Foreskin fibroblast (primary cell): ENCODE measurements at places on chromosomes 7 and 10.

DNA sequence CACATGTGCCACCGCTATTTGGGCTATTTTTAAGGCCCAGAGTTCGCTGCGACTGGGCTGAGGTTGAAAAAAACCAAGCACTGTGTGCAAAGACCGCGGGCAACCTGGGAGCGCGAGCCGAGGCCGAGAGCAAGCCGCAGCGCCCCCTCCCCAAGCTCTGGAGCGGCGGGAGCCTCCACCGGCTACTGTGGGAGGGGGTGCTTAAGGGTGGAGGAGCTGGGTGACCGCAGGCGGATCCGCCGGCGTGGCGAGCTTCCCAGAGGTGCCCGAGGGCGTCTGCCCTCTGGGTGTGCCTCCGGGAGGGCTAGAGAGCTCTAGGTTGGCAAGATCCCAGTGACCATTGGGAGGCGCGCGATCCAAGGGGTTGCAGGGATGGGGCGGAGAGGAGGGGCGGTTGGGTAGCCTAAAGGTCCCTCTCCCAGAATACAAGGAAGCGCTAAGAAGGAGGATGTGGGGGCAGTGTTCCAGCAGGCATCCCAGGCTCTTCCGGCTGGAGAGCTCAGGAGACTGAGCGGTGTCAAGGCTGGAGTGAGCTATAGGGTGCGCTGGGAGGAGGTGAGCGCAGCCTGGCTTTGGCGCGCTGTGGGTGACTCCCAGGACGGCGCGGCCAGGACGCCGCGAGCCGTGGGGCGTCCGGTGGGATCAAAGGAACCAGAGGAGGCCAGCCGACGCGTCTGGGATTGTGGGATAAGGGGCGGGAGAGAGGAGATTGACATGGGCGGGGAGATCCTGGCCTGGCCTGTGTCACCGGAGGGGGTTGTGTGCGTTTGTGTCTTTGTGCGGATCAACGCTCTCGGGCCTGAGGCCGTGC is 8.0 kb downstream of the DLX5 start:
- no peak for DNase-seq

DNA sequence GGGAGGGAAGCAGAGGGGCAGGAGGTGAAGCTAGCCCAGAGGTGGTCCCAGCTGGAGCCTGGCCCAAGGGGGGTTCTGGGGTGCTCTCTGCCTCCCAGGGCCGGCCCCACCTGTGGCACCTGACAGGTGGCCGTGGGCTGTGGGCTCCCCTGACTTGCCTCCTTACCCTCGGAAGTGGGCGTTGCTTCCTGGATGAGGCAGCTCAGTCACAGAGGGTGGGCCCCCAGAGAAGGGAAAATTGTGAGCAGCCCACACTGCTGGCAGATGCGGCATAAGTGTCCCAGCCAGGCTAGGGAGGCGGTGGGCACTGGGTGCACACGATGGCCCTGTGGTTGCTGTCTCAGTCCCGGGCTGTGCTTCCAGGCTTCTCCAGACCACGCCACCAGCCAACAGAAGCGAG is 118.9 kb downstream of the LRRC18 start:
- no peak for DNase-seq

DNA sequence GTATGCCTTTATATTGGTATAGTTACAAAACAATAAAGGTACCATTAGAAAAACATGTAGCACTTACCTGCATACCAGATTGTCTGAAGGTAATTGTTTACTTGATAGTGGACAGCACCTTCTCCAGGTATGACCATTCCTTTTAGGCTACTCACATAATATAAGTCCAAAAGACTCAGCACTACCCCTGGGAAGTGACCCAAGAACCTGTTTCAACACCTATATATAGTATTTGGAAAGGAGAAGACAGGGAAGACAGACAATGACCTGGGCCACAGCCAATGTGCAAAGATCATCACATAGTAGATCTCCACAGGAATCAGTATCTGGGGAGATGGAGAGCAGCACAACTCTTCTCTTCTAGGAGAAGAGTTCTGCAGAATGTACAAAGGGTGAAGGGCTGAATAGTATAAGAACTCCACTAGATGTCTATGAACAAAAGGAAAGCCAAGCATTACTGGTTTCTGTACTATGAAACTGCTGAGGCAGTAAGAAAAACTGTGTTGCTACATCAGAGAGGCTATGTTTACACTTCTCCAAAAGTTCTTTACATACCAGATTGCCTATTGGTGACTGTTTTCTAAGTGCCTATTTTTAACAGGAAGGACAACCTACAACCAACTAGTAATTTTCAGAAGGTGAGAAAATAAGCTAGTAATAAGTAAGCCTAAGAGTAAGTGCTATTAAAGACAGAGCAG is 159.2 kb downstream of the BTAF1 start:
- DNase-seq: no peak

GRCh38 chr7:38541440-38541839 is 89.7 kb downstream of the AMPH start:
- DNase-seq: no peak

DNA sequence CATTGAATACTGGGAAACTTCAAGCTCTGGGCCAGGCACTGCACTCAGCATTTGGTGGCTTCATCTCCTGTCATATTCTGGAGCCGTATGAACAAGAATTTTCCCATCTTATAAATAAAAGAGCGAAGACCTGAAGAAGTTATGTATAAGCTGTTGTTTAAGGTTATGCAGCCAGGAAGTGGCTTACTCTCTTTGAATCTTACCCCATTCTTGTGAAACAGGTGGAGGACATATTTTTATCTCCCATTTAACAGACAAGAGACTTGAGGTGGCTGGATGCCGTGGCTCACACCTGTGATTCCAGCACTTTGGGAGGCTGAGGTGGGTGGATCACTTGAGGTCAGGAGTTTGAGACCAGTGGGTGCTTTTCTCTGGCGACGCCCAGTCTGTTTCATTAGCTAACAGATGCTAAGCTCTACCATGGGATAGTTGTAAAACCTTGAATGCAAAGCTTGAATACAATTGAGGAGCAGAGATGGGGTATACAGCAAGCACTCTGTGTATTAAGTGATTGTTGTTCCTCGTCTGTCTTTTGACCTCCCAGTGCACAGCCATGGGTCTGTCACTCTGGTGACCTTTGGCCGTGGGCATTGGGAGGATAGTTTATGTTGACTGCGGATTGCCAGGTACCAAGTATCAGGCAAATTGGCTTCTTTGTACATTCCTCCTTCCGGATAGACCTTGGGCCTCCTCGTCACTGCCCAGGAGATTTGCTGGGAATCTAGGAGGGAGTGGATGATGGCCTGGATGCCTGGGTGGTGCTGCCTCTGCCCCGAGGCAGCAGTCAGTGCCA is 85.8 kb downstream of the GRK5 start:
- DNase-seq: no peak
